ENCODE measurements at places on chromosomes 5 and 9. TPM values are rescaled to one million over a fixed set of nuclear protein-coding genes. Genes with fewer than 3 reads are reported as not detected.

The PCDHB14 gene
- total RNA-seq, result 4.3 TPM

The NREP gene
- total RNA-seq, result 90.5 TPM

The PCDHGB2 gene
- 12.5 TPM for total RNA-seq

The EIF4E1B gene
- not detected for total RNA-seq

The PPP3R2 gene
- total RNA-seq, result not detected

The SYK gene
- total RNA-seq, result not detected

The CTXN3 gene
- not detected for total RNA-seq

The SEMA6A gene
- not detected for total RNA-seq

The HAVCR1 gene
- not detected for total RNA-seq

The RORB gene
- total RNA-seq, result not detected

The HIGD2A gene
- total RNA-seq, result 102 TPM

The TMEM252 gene
- not detected for total RNA-seq

The PCDHAC1 gene
- not detected for total RNA-seq

The NPR3 gene
- 5.6 TPM for total RNA-seq

The PFN3 gene
- not detected for total RNA-seq
